ENCODE measurements at places on chromosomes 2 and 18.

DNA sequence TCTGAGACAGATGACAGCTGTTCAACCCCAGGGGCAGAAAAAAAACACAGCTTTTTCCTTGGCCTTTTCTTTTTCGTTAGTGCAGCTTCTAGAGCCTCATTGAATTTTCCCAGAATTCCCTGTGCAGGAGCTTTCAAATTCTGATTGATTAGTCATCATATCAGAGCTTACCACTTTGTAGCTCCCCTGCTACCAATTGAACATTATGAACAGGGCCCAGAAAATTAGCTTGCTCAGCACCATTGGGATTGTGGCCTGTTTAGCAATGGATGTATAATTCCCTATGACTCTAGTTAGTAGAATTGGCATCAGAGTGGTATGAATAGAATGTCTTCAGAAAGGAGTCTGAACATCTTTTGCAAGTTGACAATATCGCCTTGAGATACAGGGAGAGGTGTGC is 631.1 kb downstream of the DCC start:
- no peak for DNase-seq

- DNase-seq, result no peak
Observed at GRCh38 chr18:46562674-46563192, 94.3 kb downstream of the LOXHD1 start.

DNA sequence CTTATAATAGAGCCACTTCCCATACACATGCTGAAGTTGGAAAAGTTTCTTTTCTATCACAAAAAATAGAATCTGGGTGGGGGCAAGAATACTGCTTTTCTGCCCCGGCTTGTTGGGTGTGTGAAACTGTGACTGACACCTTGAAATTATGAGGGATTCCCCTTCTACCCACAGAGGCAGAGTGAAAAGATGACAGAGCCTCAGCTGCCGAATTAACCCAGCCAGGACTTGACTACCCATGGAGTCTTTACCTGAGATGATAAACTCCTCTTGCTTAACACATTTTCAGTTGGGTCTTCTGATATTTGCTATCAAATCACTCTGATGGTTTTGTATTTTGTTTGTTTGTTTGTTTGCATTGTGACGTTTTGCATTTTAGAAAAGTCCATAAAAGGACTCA is 66.0 kb upstream of the PMAIP1 start:
- DNase-seq, result no peak

- no peak for DNase-seq
Observed at GRCh38 chr2:118380915-118381653, 292.8 kb downstream of the INSIG2 start.

GRCh38 chr18:49768051-49768391 is 45.3 kb downstream of the ACAA2 start:
- DNase-seq, result peak; percentile 22

- DNase-seq, result no peak
Observed at GRCh38 chr2:86464652-86465051, 23.5 kb downstream of the KDM3A start.

DNA sequence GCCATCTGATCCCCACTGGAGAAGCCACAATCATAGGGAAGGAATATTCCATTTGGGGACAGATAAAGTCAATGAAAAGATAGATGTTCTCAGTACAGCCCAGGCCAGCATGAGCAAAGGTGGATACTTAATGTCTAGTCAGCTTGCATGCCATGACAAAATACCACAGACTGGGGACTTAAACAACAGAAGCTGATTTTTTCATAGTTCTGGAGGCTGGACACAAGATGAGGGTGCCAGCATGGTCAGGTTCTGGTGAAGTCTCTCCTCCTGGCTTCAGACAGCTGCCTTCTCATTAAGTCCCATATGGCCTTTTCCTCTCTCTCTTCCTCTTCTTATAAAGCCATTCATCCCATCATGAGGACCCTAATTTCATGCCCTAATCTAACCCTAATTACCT is 116.1 kb upstream of the CYP1B1 start:
- no peak for DNase-seq

DNA sequence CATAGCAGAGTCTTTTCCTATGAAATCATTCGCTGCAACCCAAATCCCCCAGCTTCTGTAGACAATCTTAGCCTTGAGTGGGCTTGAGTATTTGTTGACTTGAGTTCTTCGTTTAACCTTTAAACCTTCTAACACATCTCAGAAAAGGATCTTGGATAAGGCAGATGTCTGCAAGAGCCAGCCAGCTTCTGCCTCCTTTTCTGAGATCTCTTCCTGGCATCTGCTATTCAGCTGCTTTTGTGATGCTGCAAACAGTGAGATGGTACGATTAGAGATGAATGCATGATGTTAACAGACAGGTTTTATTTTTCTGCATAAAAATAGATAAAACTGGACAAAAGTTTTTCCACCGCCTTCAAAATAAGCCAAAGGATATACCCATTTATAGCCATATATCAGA is 37.5 kb downstream of the NRP2 start:
- no peak for DNase-seq

GRCh38 chr2:169509298-169509885 is at the start of gene KLHL41:
Gene KLHL41 (plus strand): TSS chr2:169509702. CDS start chr2:169509779, 77 bp downstream.
- no peak for DNase-seq

GRCh38 chr2:217106650-217107014 is 246.8 kb upstream of the TNP1 start:
- no peak for DNase-seq

DNA sequence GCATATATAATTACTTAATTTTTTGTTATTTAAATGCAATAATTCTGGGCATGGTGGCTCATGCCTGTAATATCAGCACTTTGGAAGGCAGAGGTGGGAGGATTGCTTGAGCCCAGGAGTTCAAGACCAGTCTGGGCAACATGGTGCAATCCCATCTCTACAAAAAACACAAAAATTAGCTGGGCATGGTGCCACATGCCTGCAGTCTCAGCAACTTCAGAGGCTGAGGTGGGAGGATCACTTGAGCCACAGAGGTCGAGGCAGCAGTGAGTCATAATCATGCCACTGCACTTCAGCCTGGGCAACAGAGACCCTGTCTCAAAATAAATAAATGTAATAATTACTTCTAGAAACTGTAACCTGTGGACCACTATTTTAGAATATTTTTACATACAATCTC is 21.5 kb upstream of the TMEM87B start:
- no peak for DNase-seq

- DNase-seq, result no peak
Observed at GRCh38 chr2:132911726-132912724, 242.0 kb upstream of the LYPD1 start.

DNA sequence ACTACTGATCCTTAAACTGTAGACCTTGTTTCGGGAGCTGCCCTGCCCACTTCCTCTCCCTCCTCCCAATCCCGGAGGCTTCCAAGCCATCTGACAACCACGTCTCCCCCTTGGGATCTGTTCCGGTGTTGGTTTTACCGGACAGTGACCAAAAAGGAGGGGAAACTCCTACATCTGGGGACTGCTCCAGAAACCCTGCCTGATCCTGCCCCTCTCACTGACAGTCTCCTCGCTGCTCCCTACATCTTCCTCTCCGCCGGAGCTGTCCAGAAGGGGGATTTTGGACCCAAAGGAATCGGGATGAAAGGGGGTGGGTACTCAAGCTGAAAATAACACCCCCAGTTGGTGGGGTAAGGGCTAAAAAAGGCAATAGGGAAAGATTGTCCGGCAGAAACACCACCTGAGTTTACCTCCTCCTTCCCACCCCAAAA is 1.5 kb downstream of the INO80D start:
- peak; percentile 21 for DNase-seq

GRCh38 chr2:223995569-223995968 is 38.3 kb downstream of the MRPL44 start:
- no peak for DNase-seq

- no peak for DNase-seq
Observed at GRCh38 chr2:154229966-154230365, 358.2 kb downstream of the GALNT13 start.

DNA sequence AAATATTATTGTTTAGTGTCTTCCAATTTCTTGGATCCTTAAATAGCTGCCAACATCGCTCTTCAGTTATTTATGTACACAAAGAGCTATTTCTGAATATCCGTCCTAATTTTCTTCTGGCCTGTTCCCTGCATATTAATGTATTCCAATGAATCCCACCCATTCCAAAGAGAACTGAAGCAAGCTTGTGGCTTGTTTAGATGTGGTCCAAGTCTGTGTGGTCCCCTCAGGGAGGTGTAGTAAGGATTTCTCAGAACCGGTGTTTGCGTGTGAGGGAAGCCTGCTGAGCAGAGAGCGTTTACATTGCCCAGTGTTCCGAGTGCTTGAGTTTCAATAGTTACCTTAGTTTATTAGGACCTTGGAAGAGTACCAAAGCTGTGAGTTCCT is 25.1 kb upstream of the IL1R1 start:
- DNase-seq, result no peak

DNA sequence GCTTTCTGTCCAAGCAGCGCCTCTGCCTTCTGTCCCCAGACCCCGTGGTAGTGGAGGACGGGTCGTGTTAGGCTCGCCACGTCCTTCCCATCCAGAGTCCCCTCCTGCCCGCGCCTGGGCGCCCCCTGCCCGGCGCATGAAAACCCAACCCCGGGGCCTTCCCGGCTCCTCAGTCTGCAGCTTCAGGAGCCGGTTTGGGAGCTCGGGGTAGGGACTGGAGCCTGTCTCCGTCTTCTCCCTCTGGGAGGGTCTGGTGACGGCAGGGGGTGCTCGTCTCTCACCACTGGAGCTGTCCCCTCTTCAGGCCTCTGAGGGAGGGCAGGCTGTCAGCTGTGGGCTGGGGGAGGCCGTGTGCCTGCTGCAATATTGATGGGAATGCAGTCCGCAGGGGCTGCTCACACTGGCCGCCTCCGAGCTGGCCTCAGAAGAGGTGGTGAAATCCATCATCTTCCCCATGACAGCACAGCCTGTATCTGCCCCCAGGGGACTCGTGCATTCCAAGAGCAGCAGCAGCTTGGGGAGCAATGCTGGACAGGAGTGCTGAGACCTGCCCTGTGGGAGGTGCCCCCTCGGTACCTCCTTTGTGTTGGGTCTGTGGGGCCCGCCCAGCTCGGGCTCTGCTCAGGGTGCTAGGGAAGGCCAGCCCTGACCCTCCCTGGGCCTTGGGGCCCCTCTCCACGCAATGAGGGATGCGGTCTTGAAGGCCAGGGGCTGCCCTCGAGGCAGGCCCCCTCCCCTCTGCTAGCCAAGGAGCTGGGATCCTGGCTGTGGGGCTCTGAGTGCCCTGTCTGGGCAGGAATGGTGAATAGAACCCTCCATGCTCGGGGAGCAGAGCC is 17.8 kb upstream of the KLHL30 start:
- DNase-seq, result no peak

DNA sequence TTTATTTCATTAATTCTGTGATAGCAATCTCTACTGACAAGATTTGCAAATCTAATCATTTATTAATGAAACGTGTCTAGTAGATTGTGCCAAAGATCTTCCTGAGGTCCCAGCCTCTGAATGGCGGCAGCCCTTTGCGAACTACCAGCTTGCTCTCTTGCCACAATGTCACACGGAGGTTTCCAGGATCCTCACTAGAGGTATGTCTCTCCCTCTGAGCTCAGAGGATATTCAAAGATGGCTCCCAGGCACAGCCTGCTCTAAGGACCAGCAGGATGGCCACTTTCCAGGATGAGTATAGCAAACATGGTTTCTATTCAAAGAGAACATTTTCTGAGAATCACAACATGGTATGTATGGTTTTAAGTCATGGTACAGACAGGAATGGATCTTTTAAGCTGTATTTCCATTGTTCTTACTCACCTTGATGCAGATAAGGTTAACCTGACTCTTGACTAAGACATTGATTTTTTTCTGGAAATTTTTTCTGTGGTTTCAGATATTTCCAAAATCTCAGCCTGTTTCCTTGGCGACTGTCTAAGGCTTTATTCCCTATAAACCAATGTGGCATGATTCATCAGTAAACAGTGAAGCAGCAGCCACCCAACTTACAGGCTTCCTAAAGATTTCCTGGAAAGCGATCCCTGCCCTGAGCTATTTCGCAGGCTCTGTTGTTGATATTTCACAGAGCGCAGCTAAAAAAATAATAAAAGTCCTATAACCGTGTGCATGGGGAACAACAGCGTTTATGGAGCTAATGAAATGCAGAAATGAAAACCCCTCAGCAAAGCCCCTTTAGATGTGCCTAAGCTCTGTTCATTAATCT is 54.1 kb upstream of the KLF7 start:
- DNase-seq, result no peak

GRCh38 chr2:209663139-209663538 is 108.5 kb upstream of the UNC80 start:
- no peak for DNase-seq

DNA sequence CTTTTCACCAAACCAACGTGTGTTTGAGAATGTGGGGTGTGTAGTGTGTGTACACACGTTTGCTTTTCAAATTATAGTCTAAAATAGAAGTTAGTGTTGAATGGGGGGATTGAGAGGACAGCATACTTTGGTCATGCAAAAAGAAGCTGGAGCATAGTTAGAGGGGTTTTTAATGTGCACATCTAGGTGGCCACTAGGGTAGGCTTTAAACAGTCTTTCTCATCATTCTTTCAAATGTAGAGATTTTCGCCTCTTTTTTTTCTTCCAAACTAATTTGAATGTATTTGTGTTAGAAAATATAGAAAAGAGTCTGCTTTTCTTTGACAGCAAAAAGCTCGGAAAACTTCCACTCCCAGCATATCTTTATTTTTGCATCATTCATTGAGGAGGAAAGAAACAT is 165.2 kb upstream of the MYO3B start:
- DNase-seq, result no peak

DNA sequence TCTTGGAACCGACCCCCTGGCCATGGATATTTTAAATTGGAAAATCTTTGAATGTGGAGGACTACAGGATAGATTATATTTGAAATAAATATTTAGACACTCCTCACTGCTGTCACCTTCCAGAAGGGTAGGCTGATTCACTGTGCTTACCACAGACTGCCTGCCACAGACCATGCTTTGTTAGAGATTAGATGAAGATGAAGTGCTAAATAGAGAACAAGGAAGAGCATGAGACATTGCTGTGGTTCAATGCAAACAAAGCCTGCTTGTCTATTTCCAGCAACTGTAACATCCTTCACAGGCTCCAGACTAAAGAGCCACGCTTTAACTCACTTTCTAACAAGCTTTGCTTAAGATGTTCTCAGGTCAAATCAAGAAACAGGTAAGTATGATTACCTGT is 81.0 kb upstream of the TMEM17 start:
- DNase-seq, result no peak

- DNase-seq, result no peak
Observed at GRCh38 chr2:16256601-16257321, 316.4 kb downstream of the MYCN start.

DNA sequence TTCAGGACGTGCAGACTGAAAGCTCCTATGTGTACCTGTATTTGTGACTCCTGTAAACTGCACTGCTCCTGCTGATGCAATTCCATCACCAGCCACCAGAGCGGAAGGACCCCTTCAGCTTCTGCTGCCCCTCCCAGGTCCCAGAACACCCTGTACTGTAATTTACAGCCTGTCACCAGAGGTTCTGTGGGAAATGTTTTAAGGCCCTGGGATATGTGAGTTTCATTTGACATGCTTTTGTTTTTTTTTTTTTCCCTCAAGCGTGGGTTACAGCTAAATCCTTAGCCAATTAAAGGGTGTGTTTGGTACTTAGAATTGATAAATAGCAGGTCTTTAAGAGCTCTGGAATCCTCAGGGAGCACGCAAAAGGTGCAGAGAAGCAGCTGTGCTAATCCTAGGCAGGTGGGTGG is 79.4 kb downstream of the KCTD1 start:
- no peak for DNase-seq

GRCh38 chr2:232668805-232669444 is 28.2 kb upstream of the GIGYF2 start:
- no peak for DNase-seq

GRCh38 chr2:63861220-63861822 is 19.6 kb downstream of the UGP2 start:
- peak; percentile 77 for DNase-seq

- no peak for DNase-seq
Observed at GRCh38 chr18:65592435-65592834, 158.4 kb upstream of the CDH7 start.

- no peak for DNase-seq
Observed at GRCh38 chr2:188518381-188518780, 226.7 kb downstream of the GULP1 start.

All from CD4-positive, alpha-beta T cell treated with Interleukin-10 for 1 hour (primary cell).